Activated naive CD4-positive, alpha-beta T cell (primary cell): ENCODE measurements at places on chromosomes 12 and 14.

- DNase-seq = no peak
These were observed 196.2 kb upstream of the ALG10 start for GRCh38 chr12:33825986-33826602.

GRCh38 chr12:95072900-95073697 lies at the start of gene NR2C1:
NR2C1 (minus strand) TSS chr12:95073618; CDS start chr12:95067384, 6,234 bp downstream.
- DNase-seq = peak; percentile 72

DNA sequence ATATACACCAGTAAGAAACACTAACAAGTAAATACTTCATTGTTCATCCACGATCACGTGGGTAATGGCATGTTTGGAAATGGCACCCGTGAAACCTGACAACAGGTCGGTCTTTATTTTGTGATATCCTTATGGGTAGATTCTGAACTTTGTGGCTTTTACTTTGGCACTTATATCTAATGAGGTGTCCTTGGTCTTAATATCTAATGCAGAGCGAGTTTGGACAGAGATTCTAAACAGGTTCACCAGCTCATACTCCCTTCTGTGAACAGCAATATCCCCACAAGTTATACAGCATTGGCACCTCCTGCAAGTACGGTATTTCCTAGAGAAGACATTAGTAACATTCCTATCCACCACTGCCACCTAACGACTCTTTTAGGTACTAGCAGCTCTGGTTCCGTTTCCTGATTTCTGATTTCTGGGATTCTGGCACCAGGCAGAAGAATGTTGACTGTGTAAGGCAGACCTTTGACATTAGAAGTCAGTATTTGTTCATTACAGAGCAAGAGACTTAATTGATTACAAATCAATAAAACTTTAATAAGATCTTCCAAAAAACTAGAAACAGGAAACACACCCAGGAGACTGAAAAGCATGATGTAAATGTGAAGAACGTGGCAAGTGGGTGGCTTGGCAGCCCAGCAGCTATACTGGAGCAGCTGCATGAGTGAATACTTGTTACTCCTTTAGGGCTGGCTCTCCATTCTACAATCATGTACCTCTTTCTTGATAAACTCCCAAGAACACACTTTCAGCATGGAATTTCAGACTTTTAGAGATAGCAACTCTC lies 2.5 kb downstream of the ANG start:
- DNase-seq = no peak

- no peak for DNase-seq
These were observed 94.7 kb downstream of the GCH1 start for GRCh38 chr14:54807881-54808280.

DNA sequence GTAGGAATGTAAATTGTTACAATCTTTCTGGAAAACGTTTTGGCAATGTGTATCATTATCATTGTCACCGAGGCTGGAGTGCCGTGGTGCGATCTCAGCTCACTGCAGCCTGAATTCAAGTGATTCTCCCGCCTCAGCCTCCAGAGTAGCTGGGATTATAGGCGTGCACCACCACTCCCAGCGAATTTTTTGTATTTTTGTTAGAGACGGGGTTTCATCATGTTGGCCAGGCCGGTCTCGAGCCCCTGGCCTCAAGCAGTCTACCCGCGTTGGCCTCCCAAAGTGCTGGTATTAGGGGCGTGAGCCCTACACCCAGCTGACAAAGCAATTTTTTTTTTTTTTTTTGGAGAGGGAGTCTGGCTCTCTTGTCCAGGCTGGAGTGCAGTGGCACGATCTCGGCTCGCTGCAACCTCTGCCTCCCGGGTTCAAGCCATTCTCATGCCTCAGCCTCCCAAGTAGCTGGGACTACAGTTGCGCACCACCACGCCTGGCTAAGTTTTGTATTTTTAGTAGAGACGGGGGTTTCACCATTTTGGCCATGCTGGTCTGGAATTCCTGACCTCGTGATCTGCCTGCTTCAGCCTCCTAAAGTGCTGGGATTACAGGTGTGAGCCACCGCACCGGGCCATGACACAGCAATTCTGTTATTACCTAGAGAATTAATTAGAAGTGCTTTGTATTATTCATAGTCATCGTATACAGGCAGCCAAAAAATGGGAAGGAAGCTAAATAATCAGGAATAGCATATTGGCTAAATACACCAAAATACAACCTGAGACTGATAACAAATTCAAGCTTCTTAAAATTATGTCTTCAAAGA lies 1.2 kb downstream of the ACTR6 start:
- no peak for DNase-seq

- DNase-seq = no peak
These were observed 19.2 kb downstream of the CHGA start for GRCh38 chr14:92942136-92942535.

DNA sequence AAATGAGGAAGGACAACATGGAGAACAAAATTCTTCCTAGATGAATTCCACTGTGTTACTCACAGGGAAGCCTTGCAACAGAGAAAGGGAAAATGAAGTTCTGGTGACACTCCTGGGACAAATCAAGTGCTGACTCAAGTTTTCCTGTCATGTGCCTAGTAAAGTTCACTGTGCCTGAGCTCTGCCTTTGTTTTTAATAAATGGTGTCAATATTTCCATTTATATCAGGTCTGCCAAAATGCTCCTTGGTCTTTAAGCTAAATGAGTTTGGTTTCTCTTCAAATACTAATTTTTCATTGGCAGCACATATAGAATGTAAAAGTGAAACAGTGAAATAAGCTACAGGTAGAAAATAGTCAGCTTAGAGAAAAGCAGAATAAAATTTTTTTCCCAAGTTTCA lies 33.0 kb downstream of the HIGD1C start:
- no peak for DNase-seq

DNA sequence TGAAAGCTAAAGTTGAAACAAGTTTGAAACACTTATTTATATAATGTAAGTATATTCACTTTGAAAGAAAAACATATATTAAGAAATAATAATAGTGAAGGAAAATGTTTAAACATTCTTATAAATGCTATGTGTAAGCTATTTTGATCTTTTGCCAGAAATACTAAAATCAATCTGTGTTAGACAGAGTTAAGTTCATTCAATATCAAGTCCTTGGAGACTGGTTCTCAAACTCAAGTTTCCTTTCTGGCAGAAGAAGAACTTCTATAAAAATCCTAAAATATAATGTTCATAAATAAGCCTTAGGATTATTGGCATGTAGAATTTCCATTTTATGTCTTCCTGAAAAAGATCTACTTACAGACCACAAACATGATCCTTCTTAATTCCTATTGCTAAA lies 45.3 kb downstream of the TAOK3 start:
- no peak for DNase-seq

DNA sequence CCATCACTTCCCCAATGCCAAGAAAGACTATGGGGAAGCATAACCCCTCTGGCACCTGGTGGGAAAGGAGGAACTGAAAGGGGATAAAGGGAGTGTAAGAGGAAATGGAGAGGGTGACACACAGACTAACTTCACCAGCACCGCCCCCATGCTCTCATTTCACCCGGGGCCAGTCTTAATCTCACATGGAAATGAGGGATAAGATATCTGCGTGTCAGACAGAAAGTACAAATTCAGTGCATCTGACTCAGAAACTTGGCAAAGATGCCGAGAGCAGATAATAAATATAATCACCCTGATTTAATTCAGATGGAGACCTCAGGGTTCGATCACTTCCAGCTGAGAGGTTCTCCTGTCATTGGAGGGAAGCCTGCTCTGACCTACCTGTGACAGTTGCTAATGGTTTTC lies 191.6 kb downstream of the DUSP6 start:
- DNase-seq = no peak

DNA sequence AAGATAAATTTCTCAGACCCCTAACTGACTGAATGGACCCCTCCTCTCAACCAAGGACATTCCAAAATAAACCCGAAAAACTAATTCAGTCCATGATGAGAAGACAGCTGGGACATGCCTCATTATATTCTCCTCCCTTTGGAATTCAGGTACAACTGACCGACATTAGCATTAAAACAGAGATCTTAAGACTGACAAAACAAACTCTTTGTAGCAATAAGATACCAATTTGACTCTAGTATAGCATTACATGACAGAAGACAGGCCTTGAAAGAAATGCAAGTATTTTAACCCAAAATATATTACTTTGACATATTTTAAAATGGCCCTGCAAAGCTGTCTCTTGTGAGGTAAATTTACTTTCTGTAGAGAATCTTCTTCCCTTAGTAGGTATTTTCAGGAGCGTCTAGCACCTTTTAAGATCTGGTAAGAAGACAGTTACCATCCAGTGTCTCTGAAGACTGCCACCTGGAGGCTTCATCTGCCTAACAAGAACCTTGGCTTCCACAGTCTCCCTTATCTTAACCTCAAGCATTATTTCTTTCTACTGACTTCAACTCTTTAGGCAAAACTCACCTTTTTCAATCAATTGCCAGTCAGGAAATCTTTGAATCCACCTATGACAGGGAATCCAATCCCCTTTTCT lies 957.5 kb downstream of the SLC6A15 start:
- no peak for DNase-seq

DNA sequence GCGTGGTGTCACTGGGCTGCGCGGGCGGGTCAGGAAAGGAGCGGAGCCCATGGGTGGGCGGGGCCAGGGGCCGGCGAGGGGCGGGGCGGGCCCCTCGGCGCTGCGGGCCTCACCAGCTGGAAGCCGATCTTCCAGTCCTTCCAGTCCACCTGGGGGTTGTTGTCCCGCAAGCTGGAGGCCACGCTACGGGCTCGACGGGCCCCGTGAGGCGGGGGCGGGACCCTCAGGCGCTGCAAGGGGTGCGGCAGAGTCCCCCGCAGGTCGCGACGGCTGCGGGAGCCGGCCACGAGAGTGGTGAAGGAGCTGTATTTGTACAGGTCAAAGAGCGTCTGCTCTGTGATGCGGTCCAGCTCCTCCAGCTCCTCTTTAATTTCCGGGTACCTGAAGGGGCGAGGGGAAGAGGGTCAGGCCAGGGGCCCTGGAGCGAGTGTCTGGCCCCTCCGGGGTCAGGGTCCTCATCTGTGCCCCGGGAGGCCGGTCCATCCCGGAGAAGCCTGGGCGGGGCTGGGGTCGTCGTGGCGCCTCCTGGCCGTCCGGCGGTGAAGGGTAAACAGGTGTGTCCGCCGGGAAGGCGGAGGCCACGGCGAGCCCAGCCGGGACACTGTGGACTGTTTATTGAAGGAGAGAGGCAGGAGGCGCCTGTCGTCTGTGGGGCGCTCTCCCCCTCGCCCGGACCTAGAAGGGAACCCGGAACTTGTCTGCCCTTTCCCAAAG lies 11.9 kb downstream of the SCNN1A start:
- peak; percentile 52 for DNase-seq

GRCh38 chr12:29103539-29103974 lies 45.5 kb upstream of the FAR2 start:
- no peak for DNase-seq

DNA sequence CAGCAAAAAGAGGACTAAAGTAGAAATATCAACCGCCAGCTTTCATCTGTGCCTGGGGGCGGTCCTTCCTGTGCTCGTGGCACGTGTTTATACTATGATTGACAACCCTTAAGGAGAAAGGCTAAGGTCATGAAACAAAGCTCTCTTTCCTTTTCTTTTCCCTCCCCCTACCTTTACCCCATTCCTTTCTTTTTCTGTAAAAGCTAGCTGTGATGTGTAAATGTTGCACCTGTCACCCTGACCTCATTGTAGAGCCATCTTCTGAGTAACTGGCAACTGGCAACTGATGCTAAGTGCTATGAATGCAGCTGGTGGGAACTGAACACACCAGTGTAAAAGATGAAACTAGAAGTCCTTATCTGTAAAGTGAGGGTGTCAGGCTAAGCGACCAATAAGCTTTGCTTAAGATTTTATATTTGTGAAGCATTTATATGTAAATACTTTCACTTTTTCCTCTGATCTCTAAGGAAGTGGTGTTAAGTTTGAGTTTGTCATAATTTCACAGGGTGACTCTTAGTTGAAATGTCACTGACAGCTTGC lies 102.8 kb upstream of the BCAT1 start:
- DNase-seq = peak; percentile 1

DNA sequence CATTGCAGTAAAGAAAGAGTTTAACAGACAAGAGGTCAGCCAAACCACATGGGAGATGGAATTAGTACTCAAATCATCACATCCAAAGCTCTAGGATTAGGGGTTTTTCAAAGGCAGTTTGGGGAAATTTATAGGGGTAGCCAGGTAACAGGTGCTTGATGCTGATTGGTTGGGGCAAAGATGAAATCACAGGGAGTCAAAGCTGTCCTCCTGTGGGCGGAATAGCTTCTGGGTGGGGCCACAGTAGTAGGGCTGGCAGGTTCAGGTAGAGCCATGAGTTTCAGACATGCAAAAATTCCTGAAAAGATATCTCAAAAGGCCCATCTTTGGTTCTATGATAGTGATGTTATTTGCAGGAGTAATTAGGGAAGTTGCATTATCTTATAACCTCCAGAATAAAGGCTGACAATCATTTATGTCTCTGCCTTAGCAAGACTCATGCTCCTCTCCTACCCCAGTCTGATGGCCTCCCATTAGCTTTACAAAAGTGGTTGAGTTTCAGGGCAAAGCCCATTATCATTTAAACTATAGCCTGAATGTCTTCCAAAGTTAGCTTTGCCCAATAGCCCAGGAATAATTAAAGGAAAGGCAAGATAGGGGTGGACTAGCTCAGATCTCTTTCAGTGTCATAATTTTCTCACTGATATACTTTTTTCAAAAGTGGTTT lies 42.1 kb upstream of the CNTN1 start:
- DNase-seq = no peak

DNA sequence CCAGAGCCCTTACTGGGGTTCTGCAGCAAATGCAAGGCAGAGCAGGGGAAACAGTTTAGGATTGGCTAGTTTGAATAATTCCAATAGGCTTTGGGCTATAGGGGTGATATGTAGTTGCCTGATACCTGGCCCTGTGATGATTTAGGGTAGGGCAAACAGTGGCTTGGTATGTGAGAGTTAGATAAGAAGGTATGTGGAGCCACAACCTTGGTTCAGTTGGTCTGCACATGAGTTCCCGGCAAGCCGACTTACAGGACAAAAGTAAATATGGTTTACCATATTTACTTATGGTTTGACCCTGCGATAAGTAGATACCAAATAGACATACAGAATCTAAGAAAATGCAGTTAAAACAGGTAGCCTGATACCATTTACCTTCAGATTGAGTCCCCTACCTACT lies 8.3 kb upstream of the CAPRIN2 start:
- no peak for DNase-seq

GRCh38 chr12:93776581-93777018 lies 99.4 kb downstream of the CRADD start:
- DNase-seq = no peak

- DNase-seq = no peak
These were observed 340.2 kb downstream of the AEBP2 start for GRCh38 chr12:19779395-19780056.

- DNase-seq = no peak
These were observed 648 bp downstream of the ERP27 start for GRCh38 chr12:14937689-14938088.

GRCh38 chr12:114952573-114953271 lies 268.7 kb upstream of the TBX3 start:
- no peak for DNase-seq
